Pancreas (tissue), 10 donors: ENCODE measurements at places on chromosomes 5 and 9. TPM values are rescaled to one million over a fixed set of nuclear protein-coding genes. Genes with fewer than 3 reads are reported as not detected.

GRCh38 chr9:6014670-6015270 is 654 bp downstream of the RANBP6 start:
- DNase-seq: no peak

GRCh38 chr5:110996742-110997141 is 74.8 kb upstream of the TSLP start:
- no peak for DNase-seq

DNA sequence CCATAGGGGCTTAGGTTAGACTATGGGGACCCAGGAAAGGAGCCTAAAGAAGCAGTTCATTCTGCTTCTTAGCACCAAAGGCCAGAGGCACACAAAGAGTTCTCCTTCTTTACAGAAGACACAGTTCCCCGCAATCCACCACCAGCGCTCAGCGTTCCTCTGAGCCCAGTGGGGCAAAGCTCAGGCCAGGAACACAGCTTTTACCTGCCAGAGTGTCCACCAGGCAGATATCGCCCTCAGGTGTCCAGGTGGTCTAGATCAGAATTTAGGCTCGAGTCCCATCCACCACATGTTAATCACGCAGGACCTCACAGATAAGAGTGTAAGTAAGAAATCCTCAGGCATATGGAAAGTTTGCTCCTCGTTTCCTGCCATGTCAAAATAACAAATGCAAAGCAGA is 53.0 kb downstream of the UBE2QL1 start:
- DNase-seq: no peak

GRIA1 gene
- 0.04 TPM for total RNA-seq

GRCh38 chr5:162067655-162068411 is at the start of gene GABRG2:
TSS of gene GABRG2 (plus strand) at chr5:162067773. CDS start at chr5:162068000, 227 bp downstream.
- no peak for DNase-seq

TEK gene
- 2.1 TPM for total RNA-seq

DNA sequence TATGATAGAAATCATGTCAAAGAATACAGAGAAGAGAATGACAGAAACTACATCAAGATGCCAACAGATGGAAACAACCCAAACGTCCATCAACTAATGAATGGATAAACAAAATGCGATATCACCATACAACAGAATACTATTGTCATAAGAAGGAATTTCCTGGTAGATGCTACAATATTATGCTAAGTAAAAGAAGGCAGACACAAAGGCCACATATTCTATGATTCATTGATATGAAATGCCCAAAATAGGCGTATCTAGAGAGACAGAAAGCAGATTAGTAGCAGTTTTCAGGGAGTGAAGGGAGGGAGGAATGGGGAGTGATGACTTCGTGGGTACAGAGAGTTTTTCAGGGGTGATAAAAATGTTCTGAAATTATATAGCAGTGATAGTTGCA is 58.3 kb upstream of the AKNA start:
- no peak for DNase-seq
